Activated effector memory CD4-positive, alpha-beta T cell treated with anti-CD3 and anti-CD28 coated beads, Interleukin-2, amount 50 U/mL, for 16 hours (primary cell): ENCODE measurements at places on chromosomes 13 and 19.

- no peak for DNase-seq
These were observed 533.9 kb downstream of the DCT start for GRCh38 chr13:93945621-93946020.

DNA sequence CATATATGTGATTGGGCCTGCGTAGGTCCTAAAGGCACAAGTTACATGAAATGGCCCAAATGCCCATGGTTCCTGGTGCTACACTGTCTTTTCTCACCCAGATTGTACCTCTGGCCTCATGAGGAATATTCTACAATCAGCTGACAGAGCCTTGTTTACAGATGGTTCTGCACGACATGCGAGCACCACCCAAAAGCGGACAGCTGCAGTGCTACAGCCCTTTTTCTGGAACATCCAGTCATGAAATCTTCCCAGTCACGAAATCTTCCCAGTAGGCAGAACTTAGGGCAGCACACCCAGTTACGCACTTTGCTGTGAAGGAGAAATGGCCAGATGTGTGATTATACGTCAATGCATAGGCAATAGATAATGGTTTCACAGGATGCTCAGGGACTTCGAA is 7.7 kb upstream of the ELF1 start:
- DNase-seq: no peak

DNA sequence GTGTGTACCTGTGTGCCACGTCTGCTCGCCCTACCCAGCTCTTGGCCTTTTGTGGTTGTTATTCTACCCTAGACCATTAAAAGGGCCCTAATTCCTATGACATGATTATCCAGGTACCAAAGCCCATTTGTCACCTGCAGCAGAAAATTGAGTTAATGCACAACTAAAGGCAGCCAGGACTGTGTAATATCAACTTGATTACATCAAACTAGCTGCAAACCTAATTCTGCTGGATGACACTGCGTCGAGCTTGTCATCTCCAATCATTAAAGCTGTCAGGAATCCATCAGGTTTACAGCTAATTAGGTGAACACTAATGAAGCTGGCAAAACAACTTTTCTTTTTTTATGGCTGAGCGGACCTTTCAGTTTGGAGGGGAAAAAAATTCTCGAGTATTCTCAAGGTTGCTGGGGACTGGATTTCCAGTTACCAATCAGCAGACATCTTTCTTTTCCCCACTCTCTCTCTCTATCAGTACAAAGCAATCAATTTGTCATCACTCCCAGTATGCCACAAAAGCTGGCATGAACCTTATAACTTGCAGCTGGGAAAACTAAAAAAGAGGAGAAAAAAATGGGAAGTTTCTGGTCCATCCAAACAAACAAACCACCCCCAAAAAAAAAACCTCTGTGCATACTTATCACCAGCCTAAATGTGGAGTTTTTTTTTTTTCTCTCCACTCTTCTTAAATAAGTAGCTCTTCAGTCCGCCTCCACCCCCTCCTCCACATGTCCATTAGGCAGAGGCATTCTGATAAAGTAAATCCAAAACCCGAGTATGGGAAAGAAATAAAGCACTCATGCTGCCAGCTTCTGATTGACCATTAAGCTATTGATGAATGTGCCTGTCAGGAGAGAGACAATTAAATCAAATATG is 2.8 kb downstream of the TSHZ3 start:
- no peak for DNase-seq

DNA sequence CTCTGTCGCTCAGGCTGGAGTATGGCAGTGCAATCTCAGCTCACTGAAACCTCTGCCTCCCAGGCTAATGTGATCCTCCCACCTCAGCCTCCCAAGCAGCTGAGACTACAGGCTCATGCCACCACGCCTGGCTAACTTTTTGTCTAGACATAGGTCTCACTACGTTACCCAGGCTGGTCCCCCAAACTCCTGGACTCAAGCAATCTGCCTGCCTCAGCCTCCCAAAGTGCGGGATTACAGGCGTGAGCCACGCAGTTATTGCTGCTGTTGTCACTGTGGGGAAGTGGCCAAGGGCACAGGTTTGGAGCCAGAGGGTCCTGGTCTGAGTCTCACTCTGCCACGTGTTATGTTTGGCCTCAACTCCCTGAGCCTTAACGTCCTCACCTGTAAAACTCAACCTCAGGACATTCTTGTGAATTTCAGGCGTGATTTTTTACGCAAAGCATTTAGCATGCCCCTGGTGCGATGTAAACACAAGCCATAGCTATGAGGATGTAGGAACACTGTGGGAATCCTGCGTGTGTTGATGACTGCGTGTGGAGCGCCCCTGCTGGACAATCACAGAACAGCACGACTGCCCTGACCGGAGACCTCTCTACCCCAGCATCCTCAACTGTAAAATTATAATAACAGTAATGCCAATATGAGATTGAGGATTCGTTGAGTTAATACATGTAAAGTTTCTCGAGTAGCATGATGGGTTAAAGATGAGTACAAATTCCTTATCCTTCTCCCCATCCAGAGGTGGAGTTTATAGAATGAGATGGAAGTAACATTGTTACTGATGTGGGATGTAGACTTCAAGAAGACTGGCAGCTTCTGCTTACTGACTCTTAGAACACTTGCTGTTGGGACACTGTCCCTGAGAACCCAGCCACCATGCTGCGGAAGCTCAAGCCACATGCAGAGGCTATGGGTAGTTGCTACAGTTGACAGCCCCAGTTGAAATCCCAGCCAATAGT is 41.8 kb upstream of the PNMA8B start:
- DNase-seq: peak; percentile 88

DNA sequence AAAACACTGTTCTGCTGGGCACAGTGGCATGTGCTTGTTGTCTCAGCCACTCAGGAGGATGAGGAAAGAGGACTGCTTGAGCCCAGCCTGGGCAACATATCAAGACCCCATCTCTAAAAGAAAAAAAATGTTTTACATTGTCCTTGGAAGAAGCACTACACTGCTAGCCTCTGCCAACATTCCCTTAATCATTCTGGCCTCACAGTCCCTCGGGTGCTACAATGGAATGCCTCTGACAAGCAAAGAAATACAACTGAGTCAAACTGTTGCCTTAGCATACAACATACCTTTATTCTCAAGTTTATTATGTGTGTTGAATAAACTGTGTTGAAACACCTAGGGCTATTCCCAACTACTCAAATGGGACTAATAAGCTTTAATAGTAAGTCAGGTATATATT is 56.1 kb downstream of the PSPC1 start:
- DNase-seq: no peak

GRCh38 chr13:29810145-29810742 is 40.2 kb downstream of the UBL3 start:
- no peak for DNase-seq

DNA sequence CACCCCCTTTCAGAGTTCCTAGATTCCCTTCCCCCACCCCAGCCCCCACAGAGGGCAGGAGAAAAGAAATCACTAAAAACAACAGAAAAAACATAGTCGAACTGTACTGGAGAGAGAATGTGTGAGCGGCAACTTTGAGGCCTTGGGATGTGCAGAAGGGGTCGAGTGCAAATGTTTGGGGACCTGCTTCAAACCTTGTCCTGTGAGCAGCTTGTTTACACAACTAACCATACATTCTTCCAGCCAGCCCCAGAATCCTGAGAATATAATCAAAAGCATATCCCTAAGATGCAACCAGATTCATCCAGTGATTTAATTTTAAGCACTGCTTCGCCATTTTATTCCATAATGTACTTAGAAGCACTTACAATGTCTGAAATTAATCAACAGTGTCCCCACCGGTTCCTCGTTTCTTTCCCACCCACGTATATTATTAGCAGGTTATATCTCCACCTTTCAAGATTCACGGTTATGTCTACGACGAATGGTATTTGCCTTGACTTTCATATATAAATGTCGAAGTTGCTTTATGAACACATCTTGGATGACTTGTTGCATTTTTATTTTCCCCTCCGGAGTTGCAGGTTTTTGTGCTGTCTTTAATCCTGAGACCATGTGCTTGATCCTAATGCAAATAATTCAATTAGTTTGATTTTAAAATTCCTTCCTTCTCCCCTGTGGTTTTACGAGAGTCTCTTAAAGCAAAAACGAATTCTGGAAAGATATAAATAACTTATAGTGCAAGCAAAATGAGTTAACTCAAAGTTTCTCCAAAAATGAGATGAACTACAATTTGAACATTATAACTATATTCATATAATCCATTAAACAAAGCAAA is 107.6 kb downstream of the ZIC5 start:
- DNase-seq: no peak

GRCh38 chr19:38335949-38336637 is 463 bp downstream of the CATSPERG start:
- peak; percentile 98 for DNase-seq

DNA sequence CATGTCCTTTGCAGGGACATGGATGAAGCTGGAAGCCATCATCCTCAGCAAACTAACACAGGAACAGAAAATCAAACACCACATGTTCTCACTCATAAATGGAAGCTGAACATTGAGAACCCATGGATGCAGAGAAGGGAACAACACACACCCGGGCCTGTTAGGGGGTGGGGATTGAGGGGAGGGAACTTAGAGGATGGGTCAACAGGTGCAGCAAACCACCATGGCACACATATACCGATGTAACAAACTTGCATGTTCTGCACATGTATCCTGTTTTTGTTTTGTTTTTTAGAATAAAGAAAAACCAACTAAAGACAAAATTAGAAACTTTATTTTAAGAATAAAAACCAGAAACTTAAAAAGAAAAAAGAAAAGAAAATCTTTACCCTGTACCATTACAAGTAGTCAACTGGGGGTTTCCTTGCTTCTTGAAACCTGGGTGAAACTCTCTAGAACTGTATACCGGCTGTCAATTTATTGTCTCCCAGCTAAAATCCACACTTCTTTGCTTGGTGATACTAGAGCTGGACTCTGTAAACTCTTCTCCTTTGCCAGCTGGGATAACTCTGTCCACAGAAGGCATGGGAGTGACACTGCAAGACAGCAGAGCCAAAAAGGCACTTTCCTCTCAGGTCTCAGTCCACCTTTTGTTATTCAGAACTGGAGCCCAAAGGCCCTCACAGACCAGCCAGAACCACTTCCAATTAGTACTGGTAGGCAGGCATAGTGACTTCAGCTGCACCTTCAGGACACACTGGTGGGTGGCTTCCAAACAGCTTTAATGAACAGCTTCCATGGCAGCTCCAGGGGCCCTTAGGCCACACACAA is 9.0 kb downstream of the MICU2 start:
- DNase-seq: no peak

DNA sequence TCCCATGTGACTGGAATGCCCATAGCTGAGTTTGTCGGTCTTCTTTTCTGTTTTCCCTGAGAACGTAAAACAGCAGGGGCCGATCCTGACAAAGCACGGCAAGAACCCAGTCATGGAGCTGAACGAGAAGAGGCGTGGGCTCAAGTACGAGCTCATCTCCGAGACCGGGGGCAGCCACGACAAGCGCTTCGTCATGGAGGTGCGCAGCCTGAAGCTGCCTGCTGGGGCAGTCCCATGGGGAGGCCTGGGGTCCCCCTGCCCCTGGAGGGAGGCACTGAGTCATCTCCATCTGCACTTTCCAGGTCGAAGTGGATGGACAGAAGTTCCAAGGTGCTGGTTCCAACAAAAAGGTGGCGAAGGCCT is 18.2 kb upstream of the QTRT1 start:
- DNase-seq: no peak

GRCh38 chr19:28614634-28615545 is 598.1 kb downstream of the UQCRFS1 start:
- no peak for DNase-seq
